Activated CD4-positive, alpha-beta T cell treated with anti-CD3 and anti-CD28 coated beads, Interleukin-2, amount 50 U/mL, for 16 hours (primary cell): ENCODE measurements at places on chromosomes 2 and 18.

DNA sequence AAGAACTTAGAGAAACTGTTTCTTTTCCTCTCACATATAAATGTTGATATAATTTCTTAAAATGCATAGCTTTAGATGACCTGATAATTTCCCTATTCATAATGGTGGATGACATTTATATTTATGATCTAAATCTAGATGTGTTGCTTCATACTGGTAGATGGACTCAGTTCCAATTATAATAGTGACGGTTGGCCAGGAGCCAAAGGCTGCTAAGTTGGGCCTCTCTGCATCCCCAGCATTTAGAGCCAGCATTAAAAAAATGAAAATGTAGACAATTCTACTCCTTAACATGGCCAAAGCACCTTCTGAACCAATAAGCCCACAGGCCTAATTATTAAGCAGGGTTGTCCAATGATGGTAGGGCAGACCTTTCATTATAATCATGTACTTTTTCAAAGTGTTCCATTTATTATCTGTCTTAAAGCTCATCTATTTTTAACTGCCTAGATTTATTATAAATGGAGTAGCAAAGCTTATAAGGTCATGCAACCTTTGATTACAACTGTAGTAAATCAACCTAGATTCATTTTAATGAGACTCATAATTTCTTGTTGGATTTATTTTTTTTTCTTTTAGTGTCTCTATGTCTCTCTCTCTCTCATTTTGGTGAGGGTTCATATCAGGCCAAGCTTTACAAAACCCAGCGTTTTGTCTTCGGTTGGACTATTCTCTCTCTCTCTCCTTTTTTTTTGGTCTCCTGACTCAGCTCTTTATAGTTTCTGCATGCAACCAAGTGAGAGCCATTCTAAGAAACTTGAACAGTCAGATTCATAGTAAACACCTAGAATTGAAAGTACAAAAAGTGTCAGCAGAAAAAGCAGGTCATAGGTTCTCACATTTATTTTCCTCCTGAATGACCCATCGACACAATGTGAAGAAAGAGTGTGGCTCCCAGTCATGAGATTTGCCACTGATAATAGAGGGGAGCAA, 2016.1 kb upstream of the PIK3C3 start:
- DNase-seq, result no peak

DNA sequence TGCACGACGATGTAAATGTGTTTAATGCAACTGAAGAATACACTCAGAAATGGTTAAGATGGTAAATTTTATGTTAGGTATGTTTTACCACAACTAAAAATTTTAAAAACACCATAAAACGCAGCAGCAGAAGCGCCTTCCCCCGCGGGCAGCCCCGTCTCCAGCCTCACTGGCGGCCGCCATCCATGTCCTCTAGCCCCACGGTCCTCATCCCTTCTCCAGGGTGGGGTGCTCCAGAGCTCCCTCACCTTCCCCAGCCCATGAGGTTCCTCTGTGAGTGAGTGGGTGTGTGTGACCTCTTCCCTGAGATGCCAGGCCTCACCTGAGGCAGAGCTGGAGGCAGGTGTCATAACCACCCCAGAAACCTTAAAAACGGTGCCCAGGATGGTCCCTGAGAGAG, 17.0 kb downstream of the INHBB start:
- no peak for DNase-seq

DNA sequence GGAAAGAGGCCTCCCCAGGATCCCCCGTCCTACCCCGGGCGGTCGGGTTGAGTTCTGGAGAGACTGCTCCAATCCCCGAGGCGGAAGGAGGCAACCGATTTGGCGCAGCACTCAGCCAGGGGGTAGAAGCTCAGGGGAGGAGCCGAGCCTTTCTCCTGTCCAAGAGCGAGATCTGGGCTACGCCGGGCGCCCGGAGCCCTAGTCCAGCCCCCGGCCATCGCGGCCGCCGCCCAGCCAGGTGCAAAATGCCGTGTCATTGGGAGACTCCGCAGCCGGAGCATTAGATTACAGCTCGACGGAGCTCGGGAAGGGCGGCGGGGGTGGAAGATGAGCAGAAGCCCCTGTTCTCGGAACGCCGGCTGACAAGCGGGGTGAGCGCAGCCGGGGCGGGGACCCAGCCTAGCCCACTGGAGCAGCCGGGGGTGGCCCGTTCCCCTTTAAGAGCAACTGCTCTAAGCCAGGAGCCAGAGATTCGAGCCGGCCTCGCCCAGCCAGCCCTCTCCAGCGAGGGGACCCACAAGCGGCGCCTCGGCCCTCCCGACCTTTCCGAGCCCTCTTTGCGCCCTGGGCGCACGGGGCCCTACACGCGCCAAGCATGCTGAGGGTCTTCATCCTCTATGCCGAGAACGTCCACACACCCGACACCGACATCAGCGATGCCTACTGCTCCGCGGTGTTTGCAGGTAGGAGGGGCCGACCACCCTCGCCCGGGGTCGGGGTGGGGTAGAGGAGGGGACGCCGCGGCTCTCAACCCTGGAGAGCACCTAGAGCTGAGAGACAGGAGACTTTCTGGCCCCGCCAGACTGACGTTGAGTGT, at the start of gene DYSF:
DYSF (plus strand) TSS at position 158 of the 817 bp plus-strand sequence.
- DNase-seq, result no peak

DNA sequence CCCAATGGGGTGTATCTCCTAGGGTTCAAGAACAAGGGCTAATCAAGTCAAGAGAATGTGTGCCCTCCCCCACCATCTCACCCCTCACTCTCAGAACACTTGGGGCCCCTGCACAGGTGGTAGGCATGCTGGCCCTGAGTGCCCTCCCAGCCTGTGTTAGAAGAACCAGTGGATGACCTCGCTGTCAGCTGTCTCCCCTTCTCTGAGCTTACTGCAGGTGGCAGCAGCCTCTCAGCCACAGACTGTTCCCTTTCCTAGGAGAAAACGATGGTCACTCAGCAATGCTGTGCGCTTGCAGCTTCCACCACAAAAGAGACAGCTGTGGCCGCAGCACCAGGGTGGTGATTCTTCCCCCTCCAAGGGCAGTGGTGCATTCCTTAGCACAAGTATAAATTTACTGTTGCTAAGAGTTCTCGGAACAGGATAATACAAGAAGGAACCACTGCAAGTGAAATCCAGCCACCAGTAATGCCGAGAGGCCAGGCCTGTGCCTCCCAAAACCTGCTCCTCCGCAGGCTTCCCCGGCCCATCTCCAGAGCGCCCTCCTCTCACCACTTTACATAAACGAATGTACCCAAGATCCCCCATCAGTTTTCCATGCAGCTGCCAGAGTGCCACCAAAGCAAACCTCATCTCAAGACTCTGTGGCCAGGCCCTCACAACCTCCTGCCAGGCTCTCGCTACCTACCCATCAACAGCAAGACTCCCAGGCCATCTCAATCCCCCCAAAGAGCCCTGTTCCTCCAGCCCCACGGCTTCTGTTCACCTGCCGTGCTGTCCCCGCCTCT, 935 bp upstream of the RAMP1 start:
- peak; percentile 47 for DNase-seq

DNA sequence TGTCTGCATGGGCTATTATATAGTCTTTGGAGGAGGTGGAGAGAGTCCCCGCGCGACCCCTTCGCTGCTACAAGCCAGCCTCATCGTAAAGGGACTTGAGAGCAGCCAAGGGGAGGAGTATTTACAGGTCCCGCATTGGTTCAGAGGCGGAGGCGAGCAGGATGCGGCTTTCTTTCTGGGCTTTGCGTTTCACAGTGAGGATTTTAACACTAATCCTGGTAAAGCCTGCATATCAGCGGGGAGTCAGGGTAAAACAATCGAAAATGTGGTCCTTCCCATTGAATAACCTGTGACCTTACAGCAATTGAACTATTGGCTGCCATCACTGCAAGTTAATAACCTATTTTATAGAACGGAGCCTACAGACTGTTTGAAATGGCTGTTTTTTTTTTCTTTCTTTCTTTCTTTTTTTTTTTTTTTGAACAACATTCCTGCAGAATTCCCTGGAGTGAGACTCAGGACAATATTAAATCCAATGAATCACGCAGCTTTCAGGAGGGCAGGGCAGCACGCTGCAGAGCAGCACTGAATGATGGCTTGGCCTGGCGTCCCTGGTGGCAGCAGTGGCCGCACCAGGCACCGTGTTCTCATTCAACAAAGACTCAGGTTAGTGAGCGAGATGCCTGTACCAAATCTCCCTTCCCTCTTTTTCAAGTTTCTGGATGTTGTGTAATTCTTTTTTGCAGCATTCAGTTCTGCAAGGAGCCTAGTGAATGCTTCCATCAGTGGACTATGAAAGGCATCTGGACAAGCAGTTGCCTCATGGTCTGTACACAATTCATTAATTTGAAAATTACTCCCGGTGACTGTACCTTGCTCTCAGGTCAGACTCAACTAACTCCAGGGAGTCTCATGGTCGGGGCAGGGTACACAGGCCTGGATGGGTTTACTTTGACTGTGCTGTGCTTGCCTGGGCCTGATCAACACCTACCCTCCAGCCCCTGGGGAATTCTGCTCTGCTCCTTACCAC, 19.8 kb downstream of the SMIM21 start:
- no peak for DNase-seq

- no peak for DNase-seq
Observed at GRCh38 chr2:131557558-131558321, 30.1 kb downstream of the CCDC74A start.

- DNase-seq, result no peak
Observed at GRCh38 chr2:164589522-164589921, 31.8 kb downstream of the GRB14 start.

- no peak for DNase-seq
Observed at GRCh38 chr2:33573657-33574056, 25.4 kb downstream of the FAM98A start.
